Inflammatory macrophage (primary cell): ENCODE measurements at places on chromosomes 5 and 9.
A peak's percentile ranks its signal among the peaks of the same experiment; 100 is the strongest.

GRCh38 chr5:96537386-96537785 lies 104.3 kb upstream of the PCSK1 start:
- no peak for DNase-seq

- peak; percentile 35 for DNase-seq
Measured at GRCh38 chr9:94002316-94003140, 47.4 kb upstream of the BARX1 start.

GRCh38 chr9:82810915-82811314 lies 252.0 kb downstream of the RASEF start:
- DNase-seq: no peak

DNA sequence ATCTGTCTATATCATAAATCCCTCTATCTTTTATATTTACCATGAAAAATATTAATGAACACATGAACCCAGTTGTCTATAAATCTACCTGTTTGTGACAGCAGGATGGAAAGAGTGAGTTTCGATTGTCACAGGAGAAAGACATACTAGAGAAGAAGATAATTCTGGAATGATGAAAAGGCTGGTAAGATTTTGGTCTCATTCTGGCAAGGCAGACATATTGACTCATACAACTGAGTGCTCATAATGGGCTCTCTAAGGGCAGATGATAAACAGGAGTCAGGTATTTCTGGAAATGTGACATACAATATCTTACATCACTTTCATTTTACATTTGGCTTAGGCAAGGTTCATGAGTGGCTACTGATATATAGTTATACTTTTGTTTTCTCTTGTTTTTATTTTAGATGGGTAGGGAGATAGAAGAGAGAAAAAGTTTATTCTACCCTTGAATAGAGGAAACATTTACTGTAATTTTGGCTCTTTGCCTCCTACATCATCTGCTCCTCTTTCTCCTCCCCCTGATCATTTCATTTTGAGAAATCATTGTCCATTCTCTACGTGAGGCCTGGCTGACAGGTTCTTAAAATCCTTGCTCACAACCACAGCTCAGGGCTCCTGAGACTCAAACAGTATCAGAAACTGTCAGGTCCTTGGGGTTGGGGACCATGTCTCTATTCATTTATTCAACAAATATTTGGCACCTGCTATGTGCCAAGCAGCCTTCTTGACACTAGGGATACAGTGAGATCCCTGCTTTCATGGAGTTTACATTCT lies 14.4 kb downstream of the ELOVL7 start:
- no peak for DNase-seq

GRCh38 chr9:115847216-115847615 lies 306.4 kb upstream of the PAPPA start:
- DNase-seq: no peak

GRCh38 chr9:136856541-136857141 lies 4.5 kb downstream of the MAMDC4 start:
- no peak for DNase-seq

DNA sequence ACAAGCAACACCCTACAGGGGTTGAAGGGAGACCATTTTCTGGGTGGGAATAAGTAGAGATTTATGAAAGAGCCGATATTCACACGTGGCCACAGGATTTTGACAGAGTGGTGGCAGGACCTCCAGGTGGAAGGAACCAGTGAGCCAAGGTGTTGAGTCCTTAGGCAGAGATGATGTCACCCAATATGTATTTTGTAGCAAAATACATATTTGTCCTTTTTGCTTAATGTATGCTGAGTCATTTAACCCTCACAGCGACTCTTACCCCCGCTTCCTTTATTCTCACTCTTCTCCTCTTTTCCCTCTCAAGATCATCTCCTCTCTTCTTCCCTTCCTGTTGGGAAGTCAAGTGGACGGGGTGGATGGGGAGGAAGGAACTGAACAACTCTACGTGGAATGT lies 215.7 kb upstream of the S1PR3 start:
- DNase-seq: no peak

DNA sequence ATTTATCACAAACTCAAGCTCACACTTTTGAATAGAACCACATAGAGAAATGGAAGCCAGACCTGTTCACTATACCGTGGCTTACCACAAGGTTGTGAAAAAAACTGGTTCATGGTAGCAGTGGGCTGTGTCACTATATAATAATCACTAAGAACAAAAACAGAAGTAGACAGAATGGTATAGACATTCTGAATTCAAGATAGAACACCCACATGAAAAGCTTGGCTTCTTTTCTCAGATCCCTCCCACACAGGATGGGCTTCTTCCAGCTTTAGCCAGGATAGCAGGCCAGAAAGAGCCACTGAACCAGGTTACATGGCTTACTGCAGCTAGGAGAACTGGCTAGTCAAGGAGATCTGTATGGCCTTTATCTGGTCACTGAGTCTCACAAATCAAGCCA lies 6.1 kb upstream of the NRG2 start:
- DNase-seq: peak; percentile 9

GRCh38 chr9:6007058-6007769 lies 8.2 kb downstream of the RANBP6 start:
- peak; percentile 86 for DNase-seq

DNA sequence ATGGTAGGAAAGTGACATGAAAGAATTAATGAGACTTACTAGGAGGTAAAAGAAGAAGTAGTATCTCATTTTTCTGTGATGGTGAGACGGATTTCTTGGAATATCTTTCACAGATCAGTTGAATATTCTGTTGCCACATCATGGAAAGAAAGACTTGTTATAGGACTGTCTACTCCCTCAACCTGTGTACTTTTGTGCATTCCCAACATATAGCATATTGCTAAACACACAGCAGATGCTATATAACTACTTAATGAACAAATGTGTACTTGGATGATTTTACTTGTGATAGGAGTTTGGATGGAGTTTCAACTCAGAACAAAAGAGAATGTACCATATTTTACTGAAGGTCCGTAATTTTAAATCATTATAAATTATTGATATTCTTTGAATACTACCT lies 128.5 kb downstream of the LURAP1L start:
- no peak for DNase-seq

GRCh38 chr9:89716559-89716958 lies 111.7 kb downstream of the GADD45G start:
- DNase-seq: peak; percentile 28

DNA sequence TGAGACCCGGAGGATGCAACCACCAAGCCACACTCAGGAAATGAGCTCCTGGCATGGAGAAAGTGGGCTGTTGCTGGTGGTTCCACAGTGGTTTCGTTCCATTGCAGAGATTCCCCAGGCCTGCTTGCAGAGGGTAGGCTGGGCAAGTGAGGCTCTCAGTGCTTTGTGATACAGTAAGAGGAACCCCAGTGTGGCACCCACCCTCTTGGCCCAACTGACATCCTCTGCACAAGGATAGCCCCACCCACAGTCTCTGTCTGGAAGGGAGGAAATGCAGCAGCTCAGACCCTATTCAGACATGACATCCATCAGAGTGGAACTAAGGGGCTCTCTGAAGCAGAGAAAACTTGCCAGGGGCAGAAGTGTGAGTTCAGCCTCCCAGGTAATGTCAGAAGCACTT lies 69.6 kb upstream of the FSTL4 start:
- peak; percentile 24 for DNase-seq

DNA sequence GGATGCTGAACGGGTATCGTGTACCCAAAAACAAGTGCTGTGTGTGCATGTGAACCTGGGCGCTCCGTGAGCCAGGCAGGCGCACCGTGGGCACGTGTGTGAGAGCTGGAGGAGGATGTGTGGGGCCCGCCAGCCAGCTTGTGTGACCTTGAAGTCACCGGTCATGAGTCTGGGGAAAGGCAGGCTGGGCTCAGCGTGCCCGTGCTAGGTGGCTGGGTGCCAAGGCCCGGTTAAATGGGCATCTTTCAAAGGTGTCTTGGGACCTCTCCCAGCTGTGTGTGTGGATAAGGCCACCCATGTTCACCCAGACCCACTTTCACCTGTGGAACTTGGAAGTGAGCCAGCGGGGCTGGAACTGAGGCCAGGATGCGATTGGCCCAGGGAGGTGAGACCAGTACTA lies 3.4 kb downstream of the KCNT1 start:
- DNase-seq: no peak

DNA sequence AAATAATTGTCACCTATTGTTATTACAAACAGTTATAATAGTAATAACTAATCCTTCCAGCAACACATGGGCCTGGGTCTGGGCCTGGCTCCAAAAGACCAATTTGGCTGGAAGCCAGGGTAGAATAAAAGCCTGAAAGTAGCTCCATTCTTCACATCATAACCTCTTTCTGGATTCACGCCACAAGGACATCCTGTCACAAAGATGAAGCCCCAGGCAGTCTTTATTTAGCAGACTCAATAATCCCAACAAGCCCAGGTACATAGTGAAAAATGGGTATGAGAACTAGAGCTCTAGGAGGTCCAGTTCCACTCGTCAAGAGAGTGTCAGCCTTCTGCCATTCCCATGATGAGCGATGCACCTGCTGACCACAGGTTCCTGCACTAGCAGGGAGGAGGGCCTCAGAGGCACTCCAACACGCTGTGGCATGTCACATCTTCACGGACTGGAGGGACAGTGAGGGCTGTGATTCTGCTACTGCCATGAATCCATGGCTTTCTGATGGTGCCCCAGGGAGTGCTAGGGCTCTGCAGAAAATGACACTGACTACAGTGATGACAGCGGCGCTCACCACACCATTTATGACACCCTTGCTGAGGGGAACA lies 124.9 kb downstream of the SPOCK1 start:
- DNase-seq: no peak

GRCh38 chr5:30981576-30981975 lies 211.9 kb upstream of the CDH6 start:
- no peak for DNase-seq

- no peak for DNase-seq
Measured at GRCh38 chr5:72166070-72166979, 59.0 kb downstream of the MAP1B start.

DNA sequence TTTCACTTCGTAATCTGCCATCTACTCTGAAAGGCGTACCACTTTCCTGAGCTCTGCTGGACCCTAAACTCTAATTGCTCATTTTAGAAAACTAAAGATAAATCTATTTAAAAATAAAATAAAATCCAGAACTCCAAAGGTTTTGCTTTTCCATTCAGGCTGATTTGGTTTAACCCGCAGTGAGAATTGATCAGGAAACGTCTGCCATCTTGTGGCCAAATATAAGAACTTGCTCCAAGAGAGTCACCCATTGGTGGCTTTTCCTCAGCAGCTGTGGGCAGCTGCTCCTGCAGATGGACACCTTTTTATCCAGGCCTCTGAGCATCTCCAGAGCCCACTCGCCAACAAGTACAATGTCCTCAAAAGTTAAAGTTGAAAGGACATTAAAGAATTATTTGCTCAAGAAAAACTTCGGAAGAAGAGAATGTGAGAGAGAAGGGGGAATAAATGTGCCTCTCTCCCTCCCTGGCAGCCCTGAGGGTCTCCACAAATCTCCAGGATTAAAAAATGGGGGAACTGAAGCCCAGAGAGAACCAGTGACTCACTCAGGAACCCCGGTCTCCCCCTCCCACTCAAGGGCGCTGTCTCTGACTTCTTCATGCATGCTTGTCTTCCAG lies 4.1 kb downstream of the SAXO1 start:
- peak; percentile 61 for DNase-seq

- DNase-seq: no peak
Measured at GRCh38 chr9:27131731-27132130, 22.7 kb downstream of the TEK start.

GRCh38 chr5:42513246-42513645 lies 90.0 kb downstream of the GHR start:
- DNase-seq: no peak

DNA sequence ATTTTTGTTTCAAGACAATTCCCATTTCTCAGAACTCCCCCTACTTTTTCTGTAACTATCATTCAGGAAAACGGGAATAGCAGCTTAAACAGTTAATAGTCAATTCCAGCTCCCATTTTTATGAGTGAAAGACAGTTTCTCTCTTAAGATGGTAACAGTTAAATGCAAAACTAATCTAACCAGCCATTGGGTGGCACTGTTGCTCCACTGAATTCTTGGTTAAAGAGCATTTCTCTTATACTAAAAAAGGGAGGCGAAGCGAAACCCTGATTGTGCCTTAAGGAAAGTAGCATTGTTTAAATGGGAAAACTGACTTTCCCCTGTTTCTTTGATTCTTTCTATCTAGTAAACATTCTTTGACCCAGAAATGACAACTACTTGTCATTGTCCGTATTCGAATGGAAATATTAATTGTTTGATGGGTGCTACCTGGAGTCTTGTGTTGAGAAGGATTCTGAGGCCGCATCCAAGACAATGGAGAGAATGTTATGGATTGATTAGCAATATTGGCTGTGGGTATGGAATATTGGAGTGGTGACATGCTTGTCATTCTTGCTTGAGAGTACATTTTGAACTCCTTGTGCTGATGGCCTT lies 507.8 kb downstream of the MAT2B start:
- DNase-seq: peak; percentile 74

GRCh38 chr5:144815131-144815530 lies 644.5 kb downstream of the KCTD16 start:
- no peak for DNase-seq

- no peak for DNase-seq
Measured at GRCh38 chr5:62139741-62140140, 166.3 kb upstream of the KIF2A start.

DNA sequence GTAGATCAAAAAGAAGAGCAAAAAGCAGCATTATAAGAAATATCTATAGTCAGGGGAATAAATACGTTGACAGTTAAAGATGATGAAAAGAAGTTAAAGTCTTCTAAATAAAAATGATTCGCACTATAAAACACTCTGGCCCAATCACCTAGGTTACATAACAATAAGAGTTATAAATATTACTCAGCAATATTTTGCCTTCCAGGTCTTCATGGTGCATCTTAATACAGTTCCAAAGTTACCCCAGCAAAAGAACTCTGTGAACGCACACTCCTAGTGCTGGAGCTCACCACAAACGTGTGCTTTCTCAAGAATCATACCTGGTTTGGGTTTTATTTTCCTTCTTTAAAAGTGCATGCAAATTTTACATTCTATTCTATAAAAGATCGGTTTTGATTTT lies 44.7 kb downstream of the EPB41L4A start:
- no peak for DNase-seq

- DNase-seq: peak; percentile 59
Measured at GRCh38 chr5:72508241-72509170, 1.3 kb upstream of the ZNF366 start.

DNA sequence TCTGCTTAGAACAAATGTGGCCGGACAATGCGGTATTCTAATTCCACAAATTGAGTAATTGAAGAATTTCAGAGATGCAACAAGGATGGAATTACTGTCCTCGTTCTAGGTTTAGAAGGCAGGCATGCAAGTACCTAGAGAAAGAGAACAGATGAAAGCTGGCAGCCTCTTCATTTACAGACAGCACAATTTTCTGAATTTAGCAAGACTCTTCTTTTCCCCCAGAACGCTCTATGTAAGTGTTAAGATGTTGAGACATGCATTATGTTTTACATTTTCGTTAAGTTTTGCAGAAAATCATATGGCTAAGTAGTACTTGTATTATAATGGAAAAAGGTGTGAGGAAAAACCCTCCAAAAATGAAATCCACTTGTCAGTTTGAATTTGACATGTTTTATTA lies 259.5 kb upstream of the ARRDC3 start:
- no peak for DNase-seq

DNA sequence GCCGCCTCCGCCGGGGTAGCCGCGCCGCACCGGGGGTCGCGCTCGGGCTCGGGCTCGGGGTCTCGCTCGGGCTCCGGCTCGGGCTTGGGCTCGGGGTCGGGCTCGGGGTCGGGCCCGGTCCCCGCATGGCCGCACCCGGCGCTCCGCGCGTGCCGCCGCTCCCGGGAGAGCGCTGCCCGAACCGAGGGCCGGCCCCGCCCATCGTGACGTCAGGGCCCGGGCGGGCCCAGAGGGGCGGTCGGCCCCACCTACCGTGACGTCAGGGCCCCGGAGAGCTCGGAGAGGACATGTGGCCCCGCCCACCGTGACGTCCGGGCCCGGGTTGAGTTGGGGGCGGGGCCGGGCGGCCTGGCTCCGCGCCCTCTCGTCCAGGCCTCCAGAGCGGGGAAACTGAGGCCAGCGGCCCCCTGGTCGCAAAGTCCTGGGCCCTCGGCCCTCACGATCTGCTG lies at the start of gene NSMF:
NSMF (minus strand) TSS at position 183 of the 449 bp plus-strand sequence. CDS start 232 bp downstream, outside the sequence.
- DNase-seq: peak; percentile 96
